Astrocyte (in vitro differentiated cells and primary cell): ENCODE measurements at places on chromosomes 3 and 15.

DNA sequence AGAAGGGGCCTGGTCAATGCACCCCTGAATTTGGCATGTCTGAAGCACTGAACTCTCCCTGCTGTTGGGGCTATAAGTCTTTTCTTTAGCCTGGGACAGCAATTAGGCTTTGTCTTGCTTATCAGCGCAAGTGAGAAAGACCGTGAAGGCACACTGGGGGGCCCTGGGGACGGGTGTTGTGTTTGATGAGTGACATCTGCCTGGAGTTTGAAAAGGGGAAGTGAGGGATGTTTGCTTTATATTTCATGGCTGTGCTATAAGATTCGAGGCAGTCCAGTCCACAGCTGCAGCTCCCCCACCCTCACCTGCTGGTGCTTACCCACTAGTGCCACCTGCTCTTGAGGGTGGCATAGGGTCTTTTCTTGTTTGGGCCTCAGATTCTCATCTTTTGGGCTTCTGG is 44.8 kb downstream of the CEMIP start:
- no peak for DNase-seq

GRCh38 chr3:157533298-157534070 is 30.3 kb upstream of the VEPH1 start:
- peak; percentile 88 for DNase-seq

DNA sequence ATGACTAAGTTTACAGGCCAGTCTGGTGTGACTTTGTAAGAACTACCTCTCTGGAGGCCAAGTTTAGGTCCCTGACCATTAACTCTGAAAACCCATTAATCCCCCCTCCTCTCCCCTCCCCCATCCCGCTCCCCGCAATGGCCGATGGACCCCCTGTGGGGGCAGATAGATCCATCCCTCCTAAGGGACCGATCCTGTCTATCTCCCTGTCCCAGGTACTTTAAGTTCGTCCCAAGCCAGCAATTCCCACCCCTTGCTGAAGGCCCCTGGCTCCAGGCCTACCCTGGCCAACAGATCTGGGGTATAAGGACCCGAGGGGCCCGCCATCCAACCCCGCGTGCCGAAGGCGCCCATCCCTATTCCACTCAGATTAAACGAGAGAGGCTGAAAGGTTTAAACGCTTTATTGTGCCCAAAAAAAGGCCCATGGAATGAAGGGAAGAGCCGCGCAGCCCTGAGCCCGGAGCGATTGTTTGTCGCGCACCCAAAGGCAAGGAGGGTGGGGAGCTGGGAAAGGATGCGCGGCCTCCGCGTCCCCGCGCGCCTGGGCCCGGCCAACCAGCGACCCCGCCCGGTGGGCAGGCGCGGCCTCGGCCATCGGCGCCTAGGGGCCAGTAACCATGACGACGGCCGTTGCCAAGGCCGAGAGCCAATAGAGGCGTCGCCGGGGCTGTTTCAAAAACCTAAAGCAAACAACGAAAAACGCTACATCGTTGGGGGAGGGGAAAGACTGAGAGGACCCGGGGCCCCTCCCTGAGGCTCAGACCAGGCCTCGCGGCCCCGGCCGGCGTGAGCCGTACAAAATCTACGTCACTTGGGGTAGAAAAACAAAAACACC is 35.9 kb downstream of the HMCES start:
- DNase-seq = peak; percentile 70

DNA sequence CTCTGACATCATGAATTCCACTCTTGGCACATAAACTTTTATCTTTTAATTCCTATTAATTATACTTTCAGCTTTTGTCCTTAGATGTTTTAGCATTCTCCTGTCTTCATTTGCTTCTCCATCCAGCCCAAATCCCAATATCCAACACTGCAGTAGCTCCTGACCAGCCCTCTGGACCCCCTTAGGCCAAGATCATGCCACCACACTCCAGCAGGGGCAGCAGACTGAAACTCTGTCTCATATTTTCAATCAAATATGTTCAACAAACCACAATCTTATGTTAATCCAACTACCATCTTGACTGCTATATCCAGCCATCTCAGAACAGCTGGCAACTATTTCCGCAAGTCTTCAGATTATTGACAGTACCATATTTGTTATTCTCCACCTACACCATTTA is 315.8 kb upstream of the ROBO2 start:
- DNase-seq = no peak

GRCh38 chr3:150184426-150185071 is 213.9 kb upstream of the PFN2 start:
- DNase-seq = no peak

GRCh38 chr15:77568973-77569728 is 63.6 kb downstream of the LINGO1 start:
- no peak for DNase-seq

DNA sequence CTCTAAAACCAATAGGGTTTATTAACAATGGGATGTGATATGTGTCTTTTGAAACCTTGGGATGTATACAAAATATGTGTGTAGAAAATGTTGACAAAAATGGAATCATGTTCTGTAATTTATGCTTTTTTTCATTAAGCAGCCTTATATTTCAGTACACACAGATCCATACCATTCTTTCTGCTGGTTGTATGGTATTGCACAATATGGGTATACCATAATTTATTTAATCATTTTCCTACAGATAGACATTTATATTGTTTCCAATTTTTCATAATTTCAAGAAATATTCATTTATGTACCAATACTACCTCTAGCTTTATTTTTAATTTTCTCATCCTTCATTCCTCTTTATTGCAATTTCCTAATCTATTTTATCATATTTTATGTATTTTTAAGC is 83.5 kb downstream of the NEK10 start:
- no peak for DNase-seq

DNA sequence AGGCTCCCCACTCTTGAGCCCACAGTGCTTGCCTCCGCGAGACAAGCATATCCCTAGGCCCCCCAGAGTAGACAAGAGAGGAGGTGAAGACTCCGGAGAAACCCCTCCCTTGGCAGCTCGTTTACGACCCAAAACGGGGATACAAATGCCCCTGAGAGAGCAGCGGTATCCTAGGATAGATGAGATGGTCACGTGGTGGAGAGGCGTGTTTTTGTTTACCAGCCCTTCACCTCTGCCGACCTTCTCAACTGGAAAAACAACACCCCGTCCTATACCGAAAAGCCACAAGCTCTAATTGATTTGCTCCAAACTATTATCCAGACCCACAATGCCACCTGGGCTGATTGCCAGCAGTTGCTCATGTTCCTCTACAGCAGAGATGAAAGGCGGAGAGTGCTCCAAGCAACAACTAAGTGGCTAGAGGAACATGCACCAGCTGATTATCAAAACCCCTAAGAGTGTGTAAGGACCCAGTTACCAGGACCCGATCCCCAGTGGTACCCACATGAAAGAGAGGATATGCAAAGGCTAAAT is 99.5 kb upstream of the OSBPL11 start:
- DNase-seq = no peak

GRCh38 chr15:85646538-85647091 is 148.1 kb downstream of the KLHL25 start:
- peak; percentile 94 for DNase-seq

DNA sequence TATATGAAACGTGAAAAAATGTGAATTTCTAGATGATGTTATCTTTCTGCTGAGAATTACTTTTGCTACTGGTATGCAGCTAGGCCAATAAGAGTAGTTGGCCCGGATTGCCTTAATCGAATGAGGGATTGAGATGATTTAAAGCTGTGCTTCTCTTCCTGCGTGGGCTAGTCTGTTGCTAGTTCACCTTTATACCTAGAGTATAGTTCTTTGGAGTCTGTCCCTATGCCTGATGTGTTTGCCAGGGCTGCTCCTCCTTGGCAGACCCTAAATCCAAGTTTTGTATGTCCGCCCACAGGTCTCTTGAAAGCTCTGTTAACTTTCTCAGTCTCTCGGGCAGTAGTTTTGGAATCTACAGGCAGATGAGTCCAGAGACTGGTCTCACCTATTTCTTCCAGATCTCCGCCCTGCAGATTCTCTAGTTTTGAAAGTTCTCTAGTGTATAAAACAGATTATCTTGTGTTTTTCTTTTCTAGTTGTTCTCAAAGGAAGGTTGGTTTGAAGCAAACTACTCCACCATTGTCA is 64.9 kb downstream of the MEF2A start:
- DNase-seq = no peak

- DNase-seq = no peak
Observed at GRCh38 chr3:29639578-29640290, 358.9 kb downstream of the RBMS3 start.

- peak; percentile 12 for DNase-seq
Observed at GRCh38 chr3:39990532-39990931, 181.1 kb downstream of the MYRIP start.

DNA sequence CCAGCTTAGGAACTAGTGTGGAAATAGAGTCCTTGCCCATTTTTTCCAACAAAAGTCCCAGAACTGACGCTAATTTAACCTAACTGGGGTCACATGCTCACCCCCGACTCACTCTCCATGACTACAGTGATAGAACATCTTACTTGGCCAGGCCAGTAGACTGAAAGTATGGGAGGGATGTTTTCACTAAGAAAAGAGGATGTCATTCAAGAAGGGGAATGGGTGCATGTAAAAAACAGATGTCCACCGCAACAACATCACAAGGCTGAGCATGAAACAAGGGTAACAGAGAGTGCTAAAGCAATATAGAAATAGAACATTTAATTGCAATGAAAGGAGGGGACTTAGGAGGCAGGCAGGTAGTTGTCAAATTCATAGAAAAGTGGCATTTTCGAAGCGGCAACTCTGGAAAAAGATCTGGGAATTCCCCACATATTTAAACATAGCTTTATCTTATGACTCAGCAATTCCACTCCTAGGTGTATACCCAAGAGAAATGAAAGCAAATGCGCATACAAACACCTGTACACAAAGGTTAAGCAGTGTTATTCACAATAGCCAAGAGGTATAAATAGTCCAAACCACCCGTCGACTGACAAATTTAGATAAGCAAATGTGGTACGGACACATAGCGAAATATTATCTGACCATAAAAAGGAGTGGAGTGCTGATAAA is 41.1 kb upstream of the UBE2E2 start:
- peak; percentile 8 for DNase-seq

DNA sequence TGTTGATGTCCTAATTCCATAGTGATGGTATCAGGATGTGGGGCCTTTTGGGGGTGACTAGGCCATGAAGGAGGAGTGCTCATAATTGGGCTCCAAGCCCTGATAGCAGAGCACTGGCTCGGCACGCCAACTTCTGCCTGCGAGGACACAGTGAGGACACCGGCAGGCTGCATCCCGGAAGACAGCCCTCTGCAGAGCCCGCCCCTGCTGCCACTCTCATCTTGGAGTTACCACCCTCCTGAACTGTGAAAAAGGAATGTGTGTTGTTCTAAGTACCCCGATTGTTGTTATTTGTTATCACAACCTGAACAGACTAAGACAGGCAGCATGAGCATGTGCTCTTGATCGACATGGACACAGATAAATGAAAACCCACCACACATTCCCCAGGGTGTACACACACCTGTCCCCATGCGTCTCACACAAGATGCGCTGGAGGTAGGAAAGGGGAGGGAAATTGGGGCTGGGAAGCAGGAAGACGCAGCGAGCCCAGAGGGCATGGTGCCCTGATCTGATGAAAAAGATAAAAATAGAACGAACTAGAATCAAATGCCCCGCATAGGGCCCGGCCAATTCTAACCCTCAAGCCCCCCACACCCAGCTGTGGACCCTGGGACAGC is 40.1 kb downstream of the RPN1 start:
- DNase-seq = no peak

DNA sequence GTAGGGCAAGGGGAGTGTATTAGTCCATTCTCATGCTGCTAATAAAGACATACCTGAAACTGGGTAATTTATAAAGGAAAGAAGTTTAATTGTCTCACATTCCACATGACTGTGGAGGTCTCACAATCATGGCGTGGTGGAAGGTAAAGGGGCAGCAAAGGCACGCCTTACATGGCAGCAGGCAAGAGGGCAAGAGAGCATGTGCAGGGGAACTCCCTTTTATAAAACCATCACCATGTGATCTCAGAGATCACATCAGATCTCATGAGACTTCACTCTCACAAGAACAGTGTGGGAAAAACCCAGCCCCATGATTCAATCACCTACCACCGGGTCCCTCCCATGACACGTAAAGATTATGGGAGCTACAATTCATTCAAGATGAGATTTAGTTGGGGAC is 41.4 kb downstream of the SUMF1 start:
- peak; percentile 10 for DNase-seq

- DNase-seq = no peak
Observed at GRCh38 chr3:64924961-64925360, 237.2 kb upstream of the ADAMTS9 start.

DNA sequence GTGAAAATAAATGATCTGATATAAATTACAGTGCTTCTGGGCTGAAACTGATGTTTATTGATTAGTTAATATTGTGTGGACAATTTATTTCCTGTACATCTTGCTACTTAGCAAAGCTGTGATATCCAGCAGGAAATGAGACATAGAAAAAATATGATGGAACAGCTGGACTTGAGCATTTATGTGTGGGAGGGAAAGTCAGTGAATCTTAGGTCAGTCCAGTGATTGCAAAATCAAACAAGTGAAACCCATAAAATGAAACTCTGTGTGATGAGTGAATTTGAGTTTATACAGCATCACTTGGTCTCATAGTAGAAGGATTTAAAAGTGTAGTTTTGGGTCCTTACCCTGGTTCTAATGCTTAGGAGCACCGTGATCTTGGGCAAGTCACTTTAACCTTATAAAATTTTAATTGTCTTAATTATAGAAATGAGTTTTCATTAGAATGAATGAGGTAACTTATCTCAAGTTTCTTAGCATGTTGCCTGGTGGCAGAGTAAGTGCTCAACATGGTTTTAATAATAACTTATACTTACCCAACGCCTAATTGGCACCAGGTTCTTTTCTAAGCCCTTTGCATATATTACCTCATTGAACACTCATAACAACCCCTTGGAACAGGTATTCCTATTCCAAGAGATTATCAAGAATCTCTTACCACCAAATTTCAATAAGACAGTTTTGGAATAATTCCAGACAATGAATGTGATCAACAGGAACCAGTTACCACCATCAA is 194.6 kb downstream of the ADAMTSL3 start:
- DNase-seq = peak; percentile 90

- DNase-seq = no peak
Observed at GRCh38 chr3:45684327-45684892, 4.8 kb upstream of the SACM1L start.

- DNase-seq = no peak
Observed at GRCh38 chr3:146569314-146569713, 24.9 kb upstream of the PLSCR1 start.

DNA sequence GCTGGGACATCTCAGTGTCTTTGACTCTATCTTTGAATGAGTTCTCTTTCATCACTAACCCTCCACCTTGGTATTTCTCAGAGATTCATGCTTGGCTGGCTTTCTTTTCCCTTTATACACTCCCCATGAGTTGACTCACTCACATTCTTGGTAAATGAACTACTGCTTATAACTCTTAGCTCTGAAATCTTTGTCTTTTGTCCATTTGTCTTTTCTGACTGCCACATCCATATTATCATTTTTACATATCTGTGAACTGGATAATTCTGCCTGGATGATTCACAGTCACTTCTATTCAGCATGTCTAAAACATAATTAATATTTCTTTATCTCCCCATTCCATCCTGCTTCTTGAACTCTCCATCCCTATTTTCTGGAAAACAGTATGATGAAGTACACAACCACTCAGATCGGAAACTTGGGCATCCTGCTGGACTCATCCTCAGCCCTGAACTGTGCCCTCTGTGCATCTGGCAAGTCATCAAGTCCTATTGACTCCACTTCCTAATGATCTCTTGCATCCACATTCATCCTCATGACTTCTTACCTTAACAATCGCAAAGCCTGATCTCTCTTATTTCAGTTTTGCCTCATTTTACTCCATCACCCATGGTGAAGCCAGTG is 66.9 kb downstream of the KCNAB1 start:
- DNase-seq = peak; percentile 92

- DNase-seq = no peak
Observed at GRCh38 chr3:88742674-88743507, 364.5 kb upstream of the EPHA3 start.
